Colonic mucosa (tissue), 4 donors: ENCODE measurements at places on chromosomes 2 and 18. TPM values are rescaled to one million over a fixed set of nuclear protein-coding genes. Genes with fewer than 3 reads are reported as not detected.

- no peaks in the 10 kb centered on the region for H3K36me3 ChIP-seq
- peak overlapping the region; percentile 42 for H3K27ac ChIP-seq
- DNase-seq = no peak
- H3K27me3 ChIP-seq = no peaks in the 10 kb centered on the region
- H3K4me3 ChIP-seq = no peak overlapping the region
- peaks cover 11% of the 10 kb centered on the region for H3K4me1 ChIP-seq
These were observed 66.9 kb upstream of the MCFD2 start for GRCh38 chr2:46982351-46983064.

DNA sequence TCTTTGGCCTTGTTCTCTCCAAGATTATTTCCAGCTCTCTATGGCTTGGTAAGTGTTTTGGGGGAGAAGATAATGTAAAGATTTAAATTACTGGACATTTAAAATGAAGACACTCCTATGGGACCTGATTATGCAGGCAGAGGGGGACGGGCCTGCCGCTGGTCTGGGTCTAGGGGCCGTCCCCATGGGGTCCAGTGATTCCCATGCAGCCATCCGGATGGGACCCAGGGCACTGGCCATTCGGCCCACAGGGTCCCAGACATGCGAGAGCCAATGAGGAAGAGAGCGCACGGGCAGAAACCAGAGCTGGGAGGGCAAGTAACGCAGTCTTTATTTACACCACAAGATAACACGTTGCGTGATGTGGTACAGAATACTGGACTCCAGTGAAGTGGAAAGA, 200.0 kb downstream of the TWIST2 start:
- H3K4me3 ChIP-seq = no peak overlapping the region
- DNase-seq = no peak
- no peaks in the 10 kb centered on the region for H3K36me3 ChIP-seq
- no peaks in the 10 kb centered on the region for H3K27me3 ChIP-seq

DNA sequence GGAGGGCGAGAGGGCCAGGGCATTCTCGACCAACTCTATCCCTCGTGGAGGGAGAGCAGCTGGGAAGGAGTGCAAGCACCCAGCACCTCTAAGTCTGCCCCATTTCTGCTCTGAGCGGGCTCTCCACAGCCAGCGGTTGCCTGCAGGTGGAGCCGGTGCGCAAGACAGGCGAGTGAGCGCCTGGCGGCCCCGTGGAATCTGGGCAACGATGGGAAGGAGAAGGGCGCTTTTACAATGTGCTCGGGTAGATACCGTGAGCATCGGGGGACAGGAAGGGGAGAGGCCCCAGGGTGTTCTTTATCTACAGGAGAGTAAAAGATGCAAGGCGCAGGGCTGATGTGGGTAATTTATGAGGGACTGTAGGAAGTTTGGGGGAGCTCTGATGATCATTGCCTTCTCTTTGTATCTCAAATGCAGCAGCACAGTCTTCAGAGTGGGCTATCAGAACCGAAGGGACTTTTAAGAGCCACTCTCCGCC, 867 bp upstream of the TTL start:
- no peaks in the 10 kb centered on the region for H3K27me3 ChIP-seq
- H3K4me1 ChIP-seq = peaks cover 6% of the 10 kb centered on the region
- peak overlapping the region; percentile 78 for H3K4me3 ChIP-seq
- no peaks in the 10 kb centered on the region for H3K36me3 ChIP-seq
- peak overlapping the region; percentile 94 for H3K27ac ChIP-seq

DNA sequence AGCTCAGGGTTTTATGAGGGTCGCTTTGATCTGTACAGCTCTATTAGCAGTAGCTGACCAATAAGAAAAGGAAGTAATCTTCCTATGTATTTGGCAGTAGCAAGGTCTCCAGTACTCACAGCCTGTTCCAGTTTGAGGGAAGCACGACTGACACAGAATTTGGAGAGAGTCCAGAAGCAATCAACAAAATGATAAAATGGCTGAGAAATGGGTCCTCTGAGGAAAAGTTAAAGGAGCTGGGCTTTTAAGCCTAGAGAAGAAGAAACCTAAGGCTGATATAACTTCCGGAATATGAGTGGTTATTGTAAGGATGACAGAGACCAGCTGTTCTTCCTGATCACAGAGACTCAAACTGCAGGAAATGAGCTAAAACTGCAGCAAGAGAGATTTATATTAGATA, 382.8 kb downstream of the GPD2 start:
- no peaks in the 10 kb centered on the region for H3K27me3 ChIP-seq
- H3K36me3 ChIP-seq = no peaks in the 10 kb centered on the region
- DNase-seq = no peak
- H3K4me3 ChIP-seq = no peak overlapping the region
- no peak overlapping the region for H3K27ac ChIP-seq

- H3K4me1 ChIP-seq = no peaks in the 10 kb centered on the region
- no peak overlapping the region for H3K27ac ChIP-seq
- no peak overlapping the region for H3K4me3 ChIP-seq
- no peak for DNase-seq
These were observed 72.8 kb downstream of the KCNF1 start for GRCh38 chr2:10984418-10985135.

The ABHD1 gene
- total RNA-seq = not detected

The GALNT13 gene
- total RNA-seq = 0.40 TPM
